ENCODE measurements at places on chromosomes 6 and 20.

GRCh38 chr6:107154801-107155160, 39.5 kb upstream of the BEND3 start:
- ATAC-seq = no peak

DNA sequence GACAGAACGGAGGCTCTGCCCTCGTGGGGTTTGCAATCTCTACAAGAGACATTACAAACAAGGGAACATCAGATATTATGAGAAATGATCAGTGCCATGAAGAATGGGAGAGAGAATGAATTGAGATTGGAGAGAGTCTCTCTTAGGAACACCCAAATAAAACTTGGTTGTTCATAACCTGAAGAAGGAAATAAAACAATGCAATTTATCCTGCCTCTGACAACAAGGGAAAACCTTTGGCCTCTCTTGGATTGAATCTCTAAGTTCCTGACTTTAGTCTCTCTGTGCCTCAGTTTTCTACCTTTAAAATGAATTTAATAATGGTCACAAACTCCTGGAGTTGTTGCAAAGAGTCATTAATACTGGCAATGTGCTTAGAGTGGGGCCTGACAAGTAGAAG, 21.1 kb downstream of the PLEKHG1 start:
- ATAC-seq = no peak

DNA sequence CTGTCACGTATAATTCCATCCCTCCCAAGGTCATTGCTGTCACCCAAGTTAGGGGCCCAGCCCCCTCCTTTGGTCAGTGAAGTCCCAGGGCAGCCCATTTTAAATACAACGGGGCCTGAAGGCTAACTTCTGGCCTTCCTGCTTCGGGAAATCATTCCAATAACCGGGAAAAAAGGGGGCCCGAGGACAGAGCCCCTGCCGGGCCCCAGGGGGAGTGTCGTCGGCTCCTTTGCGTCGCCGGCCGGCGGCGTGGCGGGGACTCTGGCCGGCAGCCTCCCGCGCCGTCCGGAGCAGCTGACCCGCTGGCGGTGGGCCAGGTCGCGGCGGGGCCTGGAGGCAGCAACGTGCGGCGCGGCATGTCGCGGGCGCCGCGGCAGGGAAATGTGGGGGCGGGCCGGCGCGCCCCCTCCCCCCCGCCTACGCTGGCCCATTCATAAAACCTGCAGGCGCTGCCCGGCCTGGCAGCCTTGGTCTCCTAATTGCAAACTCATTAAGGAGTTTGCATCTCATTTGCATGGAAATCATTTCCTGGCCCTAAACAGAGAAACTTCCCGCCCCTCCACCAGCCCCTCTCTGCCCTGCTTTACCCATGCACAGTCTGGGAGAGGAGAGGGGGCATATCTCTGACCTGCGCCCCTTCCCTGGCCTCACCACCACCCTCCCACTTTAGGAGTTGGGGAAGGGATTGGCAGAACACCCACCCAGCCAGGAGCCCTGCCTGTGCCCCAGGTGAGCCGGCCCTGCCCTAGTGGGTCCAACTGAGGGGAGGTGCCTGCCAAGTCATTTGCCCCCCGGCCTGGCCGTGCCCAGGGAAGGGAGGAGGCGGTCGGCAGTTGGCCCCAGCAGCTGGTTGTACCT, 50.7 kb downstream of the MRPL14 start:
- ATAC-seq = no peak

DNA sequence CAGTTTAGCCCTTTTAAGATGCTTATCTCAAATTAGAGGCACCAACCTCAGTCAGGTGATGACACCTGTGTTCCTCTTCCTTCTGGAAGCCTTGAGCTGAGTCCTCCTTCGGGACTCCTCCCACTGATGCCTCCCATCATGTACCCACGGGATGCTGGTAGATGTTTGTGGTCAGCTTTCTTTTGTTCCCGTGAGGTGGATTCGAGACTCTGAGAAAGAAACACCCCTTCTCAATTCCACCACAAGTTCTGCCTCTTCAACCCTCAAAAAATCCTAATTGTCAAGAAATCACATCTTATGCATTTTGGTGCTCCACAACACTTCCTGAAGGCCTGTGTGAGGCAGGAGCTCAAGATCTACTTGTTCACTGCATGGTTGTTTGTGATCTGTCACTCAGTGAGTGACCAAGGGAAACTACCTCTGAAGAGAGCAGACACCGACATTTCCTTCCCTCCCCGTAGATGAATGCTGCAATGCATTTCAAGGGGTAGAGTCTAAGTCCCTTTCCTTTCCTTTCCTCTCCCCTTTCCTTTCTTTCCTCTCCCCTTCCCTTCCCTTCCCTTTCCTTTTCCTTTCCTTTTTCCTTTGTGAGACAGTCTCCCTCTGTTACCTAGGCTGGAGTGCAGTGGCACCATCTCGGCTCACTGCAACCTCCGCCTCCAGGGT, 50.5 kb downstream of the PCNA start:
- ATAC-seq = no peak

- ATAC-seq = no peak
Observed at GRCh38 chr6:79964607-79965081, 17.3 kb upstream of the ELOVL4 start.
